ENCODE measurements at places on chromosomes 3 and 15.

DNA sequence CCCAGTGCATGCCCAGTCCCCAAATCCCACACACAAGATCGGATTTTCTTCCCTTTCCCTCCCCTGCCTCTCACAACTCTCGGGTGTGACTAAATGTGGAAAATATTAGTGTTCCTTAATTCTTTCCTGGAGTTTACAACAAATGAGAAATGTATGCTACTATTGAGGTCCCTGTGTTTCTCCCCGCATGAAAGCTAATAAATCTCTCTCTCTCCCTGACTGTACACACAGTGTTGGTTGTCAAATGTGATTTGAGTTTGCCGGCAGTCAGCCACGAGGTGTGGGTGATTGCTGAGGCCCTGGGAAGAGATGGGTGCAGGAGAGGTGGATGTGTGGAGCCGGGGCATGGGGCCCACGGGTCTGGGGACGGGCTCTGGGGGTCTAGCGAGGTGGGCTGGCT, 161.4 kb upstream of the IQSEC1 start:
- DNase-seq: no peak

DNA sequence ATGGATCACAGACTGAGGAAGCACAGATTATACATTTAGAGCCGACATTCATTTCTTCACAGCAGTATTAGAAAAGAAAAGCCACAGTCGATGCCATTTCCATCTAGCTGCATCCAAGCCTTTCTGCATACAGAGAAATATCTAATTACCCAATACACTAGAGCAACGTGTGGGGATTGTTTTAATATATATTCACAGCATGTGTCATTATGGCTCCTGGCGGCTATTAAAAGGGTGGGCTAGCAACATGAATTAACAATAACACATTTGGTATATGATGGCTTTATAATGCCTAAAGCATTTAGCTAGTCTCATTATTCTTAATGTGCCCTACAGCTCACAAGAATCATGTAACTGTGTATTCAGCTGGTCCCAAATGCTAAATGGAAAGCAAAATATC, 1030.5 kb downstream of the FHIT start:
- DNase-seq: no peak

GRCh38 chr3:196916221-196916620, 26.1 kb downstream of the NCBP2 start:
- no peak for DNase-seq

- peak; percentile 70 for DNase-seq
These were observed 13.5 kb upstream of the TIPIN start for GRCh38 chr15:66369773-66370651.

- no peak for DNase-seq
These were observed 116.9 kb downstream of the DCLK3 start for GRCh38 chr3:36647423-36647853.

DNA sequence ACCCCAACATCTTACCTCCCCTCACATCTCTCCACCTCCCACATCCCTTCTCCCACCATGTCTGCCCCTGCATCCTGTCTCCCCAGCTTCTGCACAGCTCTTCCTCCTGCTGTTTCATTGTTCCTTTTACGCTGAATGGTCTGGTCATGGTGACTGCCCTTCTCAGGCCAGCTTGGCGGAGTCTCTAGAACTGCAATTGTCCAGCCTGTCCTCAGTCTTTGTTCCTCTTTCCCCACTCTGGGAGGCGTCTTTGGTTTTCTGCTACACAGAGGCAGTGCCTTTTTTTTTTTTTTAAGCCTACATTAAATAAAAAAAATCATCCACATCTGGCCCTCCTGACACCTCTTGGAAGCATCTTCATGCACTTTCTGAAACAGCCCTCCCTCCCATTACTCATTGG, 49.1 kb upstream of the SEC22A start:
- DNase-seq: no peak

- no peak for DNase-seq
These were observed 146.9 kb downstream of the TIGIT start for GRCh38 chr3:114440700-114441099.

DNA sequence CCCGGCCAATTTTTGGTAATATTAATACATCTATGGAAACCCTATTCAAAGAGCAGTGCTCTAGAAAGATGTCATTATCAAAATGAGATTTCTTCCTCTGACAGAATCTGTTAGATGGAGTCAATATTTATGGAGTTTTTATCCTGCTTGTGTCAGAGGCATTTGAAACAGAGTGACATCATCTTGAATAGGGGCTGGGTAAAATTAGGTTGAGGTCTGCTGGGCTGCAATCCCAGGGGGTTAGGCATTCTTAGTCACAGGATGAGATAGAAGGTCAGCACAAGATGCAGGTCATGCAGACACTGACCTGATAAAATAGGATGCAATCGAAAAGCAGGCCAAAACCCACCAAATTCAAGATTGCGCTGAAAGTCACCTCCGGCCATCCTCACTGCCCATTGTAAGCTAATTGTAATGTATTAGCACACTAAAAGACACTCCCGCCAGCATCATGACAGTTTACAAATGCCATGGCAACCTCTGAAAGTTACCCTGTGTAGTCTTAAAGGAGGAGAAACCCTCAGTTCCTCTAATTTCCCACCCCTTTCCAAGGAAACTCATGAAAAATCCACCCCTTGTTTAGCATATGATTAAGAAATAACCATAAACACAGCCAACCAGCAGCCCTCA, 27.3 kb upstream of the CCDC50 start:
- no peak for DNase-seq

DNA sequence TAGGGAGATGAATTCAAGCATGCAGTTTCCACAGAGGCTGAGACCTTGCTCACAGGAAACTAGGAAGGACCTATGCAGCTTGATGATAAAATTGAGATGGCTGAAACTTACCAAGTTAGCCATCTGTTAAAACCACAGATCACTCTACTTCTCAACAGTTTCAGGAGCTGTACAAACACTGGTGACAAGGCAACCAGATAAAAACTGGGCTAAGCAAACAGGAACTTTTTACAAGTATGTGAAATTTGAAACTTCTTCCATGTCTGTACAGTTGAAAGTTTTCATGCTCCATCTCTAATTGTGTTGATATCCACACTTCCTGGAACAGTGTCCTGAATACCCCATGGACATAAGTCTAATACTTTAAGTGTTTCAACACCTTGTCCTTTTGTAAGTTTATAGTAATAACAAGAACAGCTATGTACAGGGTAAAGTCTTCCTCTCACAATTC, 78.2 kb downstream of the FAIM start:
- DNase-seq: peak; percentile 66

GRCh38 chr3:52218937-52219650, 6.4 kb downstream of the TLR9 start:
- no peak for DNase-seq

- DNase-seq: no peak
These were observed 32.3 kb downstream of the SLCO3A1 start for GRCh38 chr15:91885714-91886270.

DNA sequence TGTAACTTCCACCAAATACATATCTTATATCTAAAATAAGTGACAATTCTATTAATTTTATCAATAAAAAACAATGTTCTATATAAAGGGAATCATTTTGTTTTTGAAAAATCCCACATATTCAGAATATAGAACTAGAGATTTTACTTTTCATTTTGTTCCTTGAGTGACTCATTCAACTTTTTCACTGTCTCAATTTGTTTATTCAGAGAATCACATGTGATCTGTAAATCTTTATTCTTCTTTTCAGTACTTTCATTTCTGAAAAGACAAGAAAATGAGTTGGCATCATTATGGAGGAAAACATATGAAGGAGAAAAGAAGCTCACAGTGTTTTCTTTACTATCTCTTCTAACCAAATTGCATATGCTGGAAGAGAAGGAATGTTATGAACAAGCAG, 35.0 kb downstream of the CIP2A start:
- DNase-seq: no peak
